ENCODE measurements at places on chromosomes 3 and 15.

GRCh38 chr15:63834500-63835210 is 907 bp upstream of the HERC1 start:
- peak; percentile 14 for DNase-seq

- no peak for DNase-seq
Measured at GRCh38 chr3:99850608-99851007, 32.9 kb downstream of the CMSS1 start.

GRCh38 chr3:129650256-129650872 is 43.9 kb upstream of the PLXND1 start:
- DNase-seq, result peak; percentile 79

DNA sequence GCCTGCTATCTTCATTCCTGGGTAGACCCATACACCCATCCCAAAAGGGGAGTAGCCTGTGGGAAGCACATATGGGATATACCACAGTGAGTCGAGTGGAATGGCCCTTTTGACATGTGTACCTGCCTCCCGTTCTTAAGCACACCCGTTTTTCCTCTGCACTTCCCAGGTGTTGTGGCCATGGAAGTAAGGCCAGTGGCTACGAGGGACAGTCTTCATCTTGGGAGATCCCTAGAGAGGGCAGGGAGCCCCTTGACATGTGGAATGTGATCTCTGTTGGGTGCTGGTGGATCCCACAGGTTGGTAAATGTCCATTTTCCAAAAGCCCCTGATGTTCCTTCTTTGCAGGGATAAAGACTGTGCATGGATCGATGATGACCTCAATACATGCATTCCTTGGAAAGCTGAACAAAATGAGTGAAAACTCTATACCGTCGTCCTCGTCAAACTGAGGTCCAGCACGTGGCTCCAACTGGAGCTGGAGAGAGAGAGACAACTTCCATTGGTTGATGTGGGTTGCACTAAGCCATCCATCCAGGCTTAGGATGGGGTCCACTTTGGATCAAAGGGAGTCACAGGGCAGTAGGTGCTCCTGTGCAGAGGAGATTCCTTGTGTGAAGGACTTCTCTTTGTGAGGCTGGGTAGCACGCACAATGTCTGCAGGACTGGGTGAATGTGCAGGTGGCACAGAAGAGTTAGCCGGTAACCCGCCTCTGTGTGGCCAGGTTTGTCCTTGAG is 136.8 kb downstream of the SNRPN start:
- DNase-seq, result no peak

DNA sequence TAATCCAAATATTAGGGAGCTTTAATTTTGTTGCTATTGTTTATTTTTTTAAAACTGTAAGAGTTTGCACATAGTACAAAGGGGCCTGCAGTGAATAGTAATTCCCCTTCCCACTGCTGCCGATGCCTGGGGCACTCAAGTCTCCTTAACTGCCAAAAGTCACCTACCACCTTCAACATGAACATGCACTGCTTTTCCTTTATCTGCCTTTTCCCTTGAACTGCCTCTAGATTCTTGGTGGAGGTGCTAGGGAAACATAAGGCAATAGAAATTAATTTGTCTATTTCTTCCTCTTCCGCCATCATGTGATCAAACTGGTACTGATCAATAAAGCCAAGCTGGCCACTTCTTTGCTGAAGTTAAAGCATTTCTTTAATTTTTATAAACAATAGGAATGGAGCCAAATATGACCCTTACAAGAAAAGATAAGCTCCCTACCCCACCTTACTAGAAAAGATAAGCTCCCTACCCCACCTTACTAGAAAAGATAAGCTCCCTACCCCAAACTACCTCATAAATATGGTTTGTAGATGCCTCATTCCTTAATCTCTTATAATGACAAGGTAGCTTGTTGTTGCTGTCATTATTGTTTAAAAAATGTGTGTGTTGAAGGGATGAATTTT is 17.4 kb upstream of the ACAP2 start:
- no peak for DNase-seq

DNA sequence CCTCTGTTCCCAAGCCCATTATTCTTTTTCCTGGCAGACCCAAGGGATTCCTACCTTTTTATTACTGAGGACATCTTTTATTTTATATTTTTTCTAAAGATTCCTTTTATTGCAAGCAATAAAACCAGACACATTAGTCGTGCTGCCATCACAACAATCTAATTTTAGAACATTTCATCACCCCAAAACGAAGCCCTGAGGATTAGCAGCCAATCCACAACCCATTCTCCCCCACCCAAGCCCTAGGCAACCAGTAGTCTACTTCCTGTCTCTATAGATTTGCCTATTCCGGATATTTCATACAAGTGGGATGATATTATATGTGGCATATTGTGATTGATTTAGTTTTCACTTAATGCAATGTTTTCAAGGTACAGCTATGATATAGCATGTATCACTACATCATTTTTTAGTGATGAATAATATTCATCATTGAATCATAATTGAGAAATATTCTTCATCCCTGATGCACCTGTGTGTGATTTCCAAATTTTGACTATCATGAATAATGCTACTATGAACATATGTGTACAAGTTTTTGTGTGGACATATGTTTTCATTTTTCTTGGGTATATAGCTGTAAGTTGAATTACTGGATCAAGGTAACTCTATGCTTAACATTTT is 65.7 kb downstream of the IL1RAP start:
- DNase-seq, result no peak

DNA sequence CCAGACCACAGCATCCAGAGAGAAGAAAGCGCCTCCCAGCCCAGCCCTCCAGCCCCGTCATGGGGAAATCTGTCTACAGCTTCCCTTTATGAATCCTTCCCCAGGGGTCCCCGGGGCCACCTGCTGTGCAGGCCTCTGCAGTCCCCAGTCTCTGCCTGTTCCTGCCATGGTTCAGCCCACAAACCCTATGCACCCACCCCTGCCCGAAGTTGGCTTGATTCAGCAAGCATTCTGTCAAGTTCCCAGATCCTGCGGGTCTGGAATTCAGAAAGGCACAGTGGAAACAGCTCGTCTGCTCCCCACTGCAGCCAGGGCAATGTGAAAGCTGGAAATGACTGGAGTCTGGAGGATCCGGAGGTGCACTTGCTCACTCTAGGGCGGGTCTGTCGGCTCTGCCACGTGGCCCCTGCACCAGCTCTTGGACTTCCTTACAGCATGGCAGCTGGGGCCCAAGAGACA is 2.9 kb upstream of the OCA2 start:
- DNase-seq, result no peak

DNA sequence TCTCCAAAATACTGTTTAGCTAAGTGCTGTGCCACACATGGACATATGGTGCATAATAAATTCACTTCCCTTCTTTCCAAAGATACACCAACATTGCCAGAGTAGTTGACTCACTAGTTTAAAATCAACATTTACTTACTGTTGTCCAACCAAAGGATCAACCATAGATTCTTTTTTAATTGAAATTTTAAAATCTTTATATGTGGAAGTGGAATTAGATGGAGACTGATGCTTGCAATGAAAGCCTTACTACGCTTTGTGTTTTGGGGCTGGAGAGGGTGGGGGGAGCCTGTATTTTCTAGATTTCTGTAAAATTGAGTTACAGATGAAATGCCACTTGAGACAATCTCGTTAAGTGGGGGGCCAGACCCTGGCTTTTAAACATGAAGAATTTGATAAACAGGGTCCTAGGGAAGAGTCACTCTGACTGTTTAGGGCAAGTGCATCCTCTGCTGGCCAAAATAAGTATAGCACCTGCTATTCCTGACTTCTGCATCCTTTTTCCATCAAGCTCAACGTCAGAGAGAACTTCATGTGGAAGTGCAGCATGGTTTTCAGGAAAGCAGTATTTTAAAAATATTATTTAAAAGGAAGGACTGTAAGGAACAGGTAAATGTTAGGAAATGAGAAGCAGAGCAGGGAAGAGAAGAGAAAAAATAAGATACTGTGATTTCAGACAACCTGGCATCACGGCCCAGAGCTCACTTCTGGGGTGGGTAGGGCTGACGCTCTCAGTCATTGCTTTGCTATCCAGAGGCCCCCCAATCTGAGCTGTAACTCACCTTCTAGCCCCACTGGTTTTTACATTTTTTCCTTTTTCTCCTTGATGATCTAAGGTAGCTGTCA is 76.7 kb downstream of the BOC start:
- DNase-seq, result peak; percentile 70

DNA sequence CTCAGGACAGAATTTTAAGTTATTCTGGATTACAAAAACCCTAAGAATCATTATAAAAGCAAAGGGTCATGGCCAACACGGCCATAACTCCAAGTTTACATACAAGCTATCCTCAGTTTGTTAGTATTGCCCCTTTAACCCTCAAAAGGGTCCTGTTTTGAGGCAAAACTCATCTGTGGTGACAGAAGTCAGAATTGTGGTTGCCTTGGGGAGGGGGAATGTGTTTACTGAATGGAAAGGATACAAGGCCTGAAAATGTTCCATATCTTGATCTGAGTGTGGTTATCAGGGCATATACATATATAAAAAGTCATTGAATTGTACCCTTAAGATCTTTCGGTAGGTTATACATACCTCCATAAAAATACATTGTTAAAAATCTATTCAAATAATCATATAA is 2.1 kb downstream of the SFMBT1 start:
- no peak for DNase-seq

DNA sequence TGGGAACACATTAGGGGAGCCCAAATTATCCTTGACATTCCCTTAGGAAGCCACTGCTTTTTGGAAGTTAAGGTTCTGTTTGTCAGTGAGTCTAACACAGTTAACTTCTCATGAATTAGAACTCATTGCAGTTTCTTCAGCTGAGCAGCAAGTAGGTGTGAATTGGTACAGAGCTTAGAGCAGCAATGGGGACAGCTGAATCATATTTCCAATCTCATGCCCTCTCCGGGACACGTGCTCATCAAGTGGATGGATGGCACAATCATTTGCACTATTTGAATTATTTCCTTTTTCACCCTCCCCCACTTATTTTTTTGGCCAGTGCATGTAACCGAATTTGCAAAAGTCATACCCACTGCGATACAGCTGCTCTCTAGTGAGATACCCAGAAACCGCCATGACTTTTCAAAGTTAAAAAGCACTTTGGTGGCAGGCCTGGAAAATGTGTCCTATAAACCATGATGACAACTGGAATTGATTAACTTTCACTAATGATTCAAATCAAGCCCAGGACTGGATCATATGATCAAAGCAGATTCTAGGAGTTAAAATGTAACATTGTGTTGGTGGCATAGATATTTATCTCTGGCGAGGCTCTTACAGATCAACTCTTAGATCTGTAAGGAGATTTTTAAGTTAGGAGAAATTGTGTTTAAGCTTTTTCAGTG is 76.4 kb downstream of the EBLN2 start:
- DNase-seq, result no peak

GRCh38 chr3:33883951-33884561 is 85.6 kb downstream of the PDCD6IP start:
- DNase-seq, result peak; percentile 59

GRCh38 chr15:23857028-23857641 is 170.0 kb upstream of the NDN start:
- peak; percentile 83 for DNase-seq

DNA sequence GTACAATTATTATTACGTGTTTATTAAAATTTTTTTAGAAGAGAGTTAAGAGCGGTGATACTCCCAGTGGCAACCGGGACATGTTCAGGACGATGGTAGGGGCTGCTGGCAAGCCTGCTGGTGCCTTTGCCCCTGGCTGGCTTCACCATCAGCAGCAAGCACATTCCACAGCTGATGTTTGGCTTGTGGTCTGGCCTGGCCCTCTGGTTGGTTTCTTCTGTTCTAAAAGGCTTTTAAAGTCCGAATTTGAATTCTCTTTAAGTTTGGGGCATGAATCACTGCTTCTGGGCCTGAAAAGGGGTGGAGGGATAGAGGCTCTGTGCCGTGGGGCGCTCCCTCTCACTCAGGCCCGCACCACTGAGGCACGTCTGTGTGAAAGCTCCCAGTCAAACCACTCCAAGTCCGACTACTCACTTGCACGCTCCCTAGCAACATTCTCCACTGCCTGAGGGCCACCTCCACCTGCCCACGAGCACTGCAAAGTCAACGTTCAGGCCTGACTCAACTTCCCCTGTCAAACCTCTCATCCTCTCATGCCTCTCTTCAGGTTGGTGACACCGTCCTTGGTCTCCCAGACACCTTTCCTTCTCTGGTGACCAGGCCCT is 10.1 kb downstream of the ITGA11 start:
- DNase-seq, result no peak

GRCh38 chr15:83249030-83249343 is 35.5 kb downstream of the BNC1 start:
- no peak for DNase-seq

DNA sequence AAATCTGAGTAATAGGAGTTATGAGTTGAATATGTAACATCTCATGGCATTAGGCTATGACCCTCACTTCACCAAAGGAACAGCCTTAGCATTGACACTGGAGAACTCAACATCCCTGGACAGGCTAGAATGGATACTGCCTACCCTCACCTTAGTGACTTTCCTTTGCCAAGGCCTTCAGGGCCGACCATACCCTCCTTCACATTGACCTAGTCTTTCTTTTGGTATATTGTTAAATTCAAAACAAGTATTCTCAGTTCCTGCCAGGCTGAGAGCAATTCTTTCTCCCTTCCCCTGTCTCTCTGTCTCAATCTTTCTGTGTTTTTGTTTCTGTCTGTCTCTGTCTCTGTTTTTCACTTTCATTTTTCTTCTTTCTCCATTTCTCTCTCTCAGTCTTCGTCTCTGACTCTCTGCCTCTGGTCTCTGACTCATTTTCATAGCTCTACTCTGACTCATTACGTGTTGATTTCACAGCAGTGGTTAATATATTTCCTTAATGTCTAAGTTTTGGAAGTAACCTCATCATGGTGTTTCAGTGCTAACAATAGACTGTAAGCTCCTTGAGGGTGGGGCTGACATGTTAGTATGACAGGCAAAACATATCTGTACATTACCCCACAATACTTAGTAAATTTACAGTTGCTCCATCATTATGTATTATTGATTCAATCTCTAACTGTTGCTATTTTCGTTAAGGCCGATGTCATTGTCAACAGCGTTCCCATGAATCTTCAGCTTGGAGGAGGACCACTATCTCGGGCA is 32.5 kb downstream of the PARP15 start:
- DNase-seq, result no peak

- DNase-seq, result no peak
Measured at GRCh38 chr3:79414806-79415205, 353.0 kb downstream of the ROBO1 start.
